Ureter (tissue), 1 donor: ENCODE measurements at places on chromosomes 11 and 22. TPM values are rescaled to one million over a fixed set of nuclear protein-coding genes. Genes with fewer than 3 reads are reported as not detected.

DNA sequence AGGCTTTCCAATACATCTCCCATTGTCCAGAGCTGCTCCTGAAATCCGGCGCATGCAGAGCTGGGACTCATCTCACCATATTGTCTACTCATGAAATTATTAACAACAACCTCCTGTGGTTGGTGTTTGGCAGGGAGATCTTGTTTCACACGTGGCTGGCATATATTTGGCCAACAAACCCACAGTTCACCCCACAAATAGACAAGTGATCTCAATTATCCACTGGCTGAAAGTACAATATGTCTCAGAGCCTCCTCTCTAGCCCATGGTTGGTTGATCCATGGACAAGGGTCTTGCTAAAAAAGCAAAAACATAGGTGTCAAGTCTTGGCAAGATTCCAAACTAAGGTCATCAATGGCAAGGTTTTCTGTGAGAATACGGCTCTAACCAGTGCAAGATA is 386.9 kb downstream of the ETS1 start:
- no peak for DNase-seq

- no peak for DNase-seq
Observed at GRCh38 chr11:105000797-105001196, 22.2 kb downstream of the CASP5 start.

DNA sequence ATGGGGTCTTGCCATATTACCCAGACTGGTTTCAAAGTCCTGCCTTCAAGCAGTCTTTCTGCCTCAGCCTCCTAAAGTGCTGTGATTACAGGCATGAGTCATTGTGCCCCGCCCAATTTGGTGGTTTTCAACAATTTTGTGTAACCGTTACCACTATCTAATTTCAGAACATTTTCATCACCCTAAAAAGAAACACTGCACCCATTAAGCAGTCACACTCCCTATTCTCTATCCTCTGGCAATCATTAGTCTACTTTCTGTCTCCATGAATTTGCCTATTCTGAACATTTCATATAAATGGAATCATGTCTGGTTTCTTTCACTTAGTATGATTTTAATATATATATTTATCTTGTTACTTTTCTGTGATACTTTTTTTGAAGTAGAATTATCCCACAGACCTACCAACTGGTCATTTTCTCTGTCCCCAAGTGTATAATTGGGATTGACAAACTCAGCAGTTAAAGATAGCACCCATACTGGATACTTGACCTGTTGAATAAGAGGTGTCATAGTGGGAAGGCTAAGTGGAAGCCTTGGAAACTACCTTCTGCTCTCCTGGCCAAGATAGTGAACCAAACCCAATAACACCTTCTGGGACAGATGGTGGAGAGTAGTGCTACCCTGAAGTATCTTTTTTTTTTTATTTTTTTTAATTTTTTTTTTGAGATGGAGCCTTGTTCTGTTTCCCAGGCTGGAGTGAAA is 64.8 kb downstream of the STIM1 start:
- DNase-seq = peak; percentile 54

DNA sequence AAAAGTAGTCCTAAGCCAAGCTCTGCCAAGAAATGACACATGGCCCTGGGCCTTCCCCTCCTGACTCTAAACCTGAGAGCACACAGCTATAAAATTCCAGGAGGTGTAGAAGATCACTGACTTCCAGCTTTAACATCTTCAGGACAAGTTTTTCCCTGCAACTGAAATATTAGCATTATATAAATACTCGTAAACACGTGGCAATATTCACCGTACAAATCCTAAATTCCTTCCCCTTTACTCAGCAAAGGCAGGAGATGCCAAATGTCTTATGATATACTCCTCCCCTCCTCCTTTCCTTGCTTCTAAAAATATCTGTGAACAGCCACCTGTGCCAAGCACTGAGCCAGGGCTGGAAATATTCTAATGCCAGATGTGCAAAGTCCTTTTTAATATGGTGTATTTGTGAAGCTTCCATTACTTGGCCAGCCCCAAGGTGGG is 194.0 kb downstream of the LARGE1 start:
- no peak for DNase-seq

DNA sequence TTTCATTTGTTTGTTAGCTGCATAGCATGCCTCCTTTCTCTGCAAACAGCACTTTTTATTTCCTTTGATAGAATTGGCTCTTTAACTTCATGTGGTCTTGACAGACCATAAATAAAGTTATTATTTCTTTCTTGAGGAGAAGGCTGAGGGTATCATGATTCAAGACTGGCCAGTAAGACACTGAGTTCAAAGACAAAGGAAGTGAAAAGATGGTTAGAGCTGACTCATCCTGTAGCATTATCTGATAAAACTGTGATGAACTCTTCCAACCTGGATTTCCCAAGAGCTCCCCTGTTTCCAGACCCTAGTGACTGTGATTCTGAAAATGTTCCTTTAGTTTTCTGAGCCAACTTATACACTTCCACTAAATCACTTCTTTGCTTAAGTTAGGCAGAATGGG is 179.3 kb upstream of the FAT3 start:
- DNase-seq = no peak

DNA sequence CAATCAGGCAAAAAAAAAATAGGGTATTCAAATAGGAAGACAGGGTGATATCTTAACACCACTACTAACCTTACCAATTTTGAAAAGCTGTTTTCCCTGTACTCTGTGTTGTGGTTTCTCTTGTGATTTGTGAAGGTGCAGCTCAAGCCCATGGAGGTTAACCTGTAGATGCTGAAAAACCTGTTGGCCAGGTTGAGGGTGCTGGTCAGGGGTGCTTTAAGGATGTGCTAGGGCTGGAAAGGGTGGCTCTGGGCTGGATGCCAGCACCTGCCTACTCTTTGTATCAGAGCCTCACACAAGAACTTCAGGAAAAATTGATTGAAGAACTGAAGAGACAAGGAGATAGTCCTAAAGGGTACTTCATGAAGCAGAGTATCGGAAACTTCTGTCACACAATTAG is 18.3 kb upstream of the OR5M8 start:
- DNase-seq = peak; percentile 77

- DNase-seq = no peak
Observed at GRCh38 chr11:108943853-108944252, 279.0 kb downstream of the DDX10 start.

DNA sequence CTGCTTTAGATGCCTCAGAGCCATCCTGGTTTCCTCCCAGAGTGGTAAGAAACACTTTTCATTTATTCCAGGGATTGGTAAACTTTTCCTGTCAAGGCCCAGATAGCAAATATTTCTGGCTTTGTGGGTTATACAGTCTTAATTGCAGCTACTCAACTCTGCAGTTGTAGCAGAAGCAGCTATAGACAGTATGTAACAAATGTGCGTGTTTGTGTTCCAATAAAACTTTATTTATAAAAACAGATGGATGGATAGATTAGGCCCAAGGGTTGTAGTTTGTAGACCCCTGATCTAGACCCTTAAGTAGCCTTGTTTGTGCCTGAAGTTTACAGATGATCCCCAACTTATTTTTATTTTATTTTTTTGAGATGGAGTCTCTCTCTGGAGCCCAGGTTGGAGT is 17.9 kb downstream of the NNMT start:
- DNase-seq = no peak

- no peak for DNase-seq
Observed at GRCh38 chr11:105713696-105714095, 103.8 kb downstream of the GRIA4 start.

DNA sequence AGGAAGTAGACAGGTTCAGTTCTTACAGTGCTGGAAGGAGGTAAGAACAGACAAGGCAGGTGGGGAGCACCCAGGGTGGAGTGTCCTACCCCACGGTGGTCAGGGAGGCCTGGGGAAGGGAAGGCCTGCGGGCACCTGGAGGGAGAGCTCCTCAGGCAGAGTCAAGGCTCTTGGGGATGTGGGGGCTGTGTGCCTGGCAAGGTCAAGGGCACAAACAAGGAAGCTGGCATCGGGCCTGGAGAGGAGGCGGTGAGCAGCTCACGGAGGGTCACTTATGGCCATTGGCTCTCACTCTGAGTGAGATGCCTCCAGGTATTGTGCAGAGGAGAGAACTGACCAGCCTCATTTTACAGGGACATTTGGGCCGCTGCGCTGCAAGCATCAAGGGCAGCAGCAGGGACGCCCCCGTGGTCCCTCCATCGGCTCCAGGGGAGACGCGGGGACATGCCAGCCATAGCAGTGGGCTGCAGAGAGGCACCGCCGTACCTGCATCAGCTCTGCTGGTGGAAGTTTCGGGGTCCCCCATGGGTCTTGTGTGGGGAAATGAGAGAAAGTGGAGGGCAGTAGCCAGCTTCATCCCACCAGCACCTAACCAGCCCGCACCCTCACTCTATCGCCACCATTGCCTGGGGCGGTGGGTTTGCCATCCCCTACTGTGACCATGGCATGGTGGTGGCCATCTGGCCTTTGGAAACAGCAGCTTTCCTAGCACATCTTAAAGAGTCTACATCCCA is 37.5 kb upstream of the RTL6 start:
- no peak for DNase-seq

DNA sequence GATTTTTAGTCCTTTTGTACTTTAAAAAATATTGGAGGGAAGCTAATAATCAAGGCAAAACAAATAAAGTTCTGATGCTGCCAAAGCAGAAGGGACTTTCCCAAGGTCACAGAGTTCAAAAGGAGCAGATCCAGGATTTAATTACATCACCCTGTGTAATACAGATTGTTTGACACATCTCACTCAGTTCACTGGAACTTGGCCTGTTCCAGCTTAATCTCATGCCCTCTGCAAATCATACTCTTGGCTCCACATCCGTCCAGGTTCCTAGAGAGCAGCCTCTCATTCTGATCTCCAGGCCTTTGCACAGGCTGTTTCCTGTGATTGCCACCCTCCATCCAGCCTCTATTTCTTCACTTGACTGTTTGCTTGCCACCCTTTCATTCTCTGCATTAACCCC is 151.7 kb downstream of the SPON1 start:
- no peak for DNase-seq

DNA sequence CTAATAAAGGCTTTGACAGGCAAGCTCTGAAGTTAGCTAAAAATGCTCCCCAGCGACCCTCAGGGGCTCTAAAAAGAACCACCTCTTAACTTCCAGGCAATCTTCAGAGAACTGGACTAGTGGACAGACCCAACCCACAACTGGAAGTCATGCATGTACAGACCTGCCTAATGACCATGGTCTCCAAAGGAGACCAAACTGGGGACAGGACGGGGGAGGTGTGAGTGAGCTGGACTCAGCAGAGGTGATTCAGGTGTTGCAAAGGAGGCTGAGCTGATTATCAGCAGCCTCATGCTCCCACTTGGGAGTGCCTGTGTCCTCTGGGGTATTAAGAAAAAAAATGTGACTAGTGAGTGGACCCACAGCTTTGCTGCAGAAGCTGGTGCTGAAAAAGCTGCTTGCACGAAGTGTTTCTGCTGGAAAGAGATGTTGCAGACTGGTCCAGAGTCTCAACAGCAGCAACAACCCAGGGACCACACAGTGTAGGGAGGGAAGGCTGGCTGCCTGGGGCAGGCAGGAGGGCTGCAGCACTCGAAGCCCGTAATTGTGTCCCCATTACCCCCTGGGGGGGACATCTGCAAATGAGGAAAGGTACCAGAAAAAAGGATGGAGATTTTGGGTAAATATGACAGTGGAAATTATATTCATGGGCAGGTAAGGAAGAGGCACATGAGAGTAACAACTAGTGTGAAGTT is 35.3 kb downstream of the PITPNB start:
- DNase-seq = no peak

DNA sequence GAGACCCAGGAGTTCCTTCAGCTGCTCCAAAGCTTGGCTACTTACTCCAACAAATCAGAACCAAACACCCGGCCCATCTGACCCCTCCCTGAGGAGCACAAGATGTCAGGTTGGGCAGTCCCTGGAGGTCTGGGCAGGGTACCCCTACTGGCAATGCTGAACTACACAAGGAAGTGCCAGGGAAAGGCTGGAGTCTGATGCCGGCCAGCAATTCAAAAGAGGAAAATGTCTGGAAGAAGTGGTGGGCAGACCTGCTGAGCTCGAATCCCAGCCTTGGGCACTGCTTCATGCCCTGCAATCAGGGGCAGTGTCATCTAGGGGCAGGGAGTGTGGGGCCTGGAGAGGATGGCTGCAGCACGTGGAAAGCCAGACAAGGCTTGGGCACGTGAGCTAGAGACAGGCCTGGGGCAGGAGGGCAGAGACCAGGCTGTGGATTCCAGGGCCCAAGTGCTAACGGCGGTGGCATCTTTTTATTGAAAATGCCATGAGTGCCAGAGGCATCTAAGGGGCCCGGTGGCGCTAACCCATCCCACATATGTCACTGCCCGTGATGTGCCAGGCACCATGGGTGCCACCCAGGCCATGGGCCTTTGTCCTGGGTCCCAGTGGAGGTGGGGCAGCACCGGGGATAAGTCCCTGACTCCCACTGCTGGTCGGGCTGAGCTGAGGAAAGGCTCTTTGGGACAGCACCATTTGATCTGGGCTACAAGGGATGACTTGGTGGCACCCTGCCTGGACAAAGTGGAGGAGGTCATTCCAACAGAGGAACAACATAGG is 97.9 kb upstream of the PITPNB start:
- no peak for DNase-seq

DNA sequence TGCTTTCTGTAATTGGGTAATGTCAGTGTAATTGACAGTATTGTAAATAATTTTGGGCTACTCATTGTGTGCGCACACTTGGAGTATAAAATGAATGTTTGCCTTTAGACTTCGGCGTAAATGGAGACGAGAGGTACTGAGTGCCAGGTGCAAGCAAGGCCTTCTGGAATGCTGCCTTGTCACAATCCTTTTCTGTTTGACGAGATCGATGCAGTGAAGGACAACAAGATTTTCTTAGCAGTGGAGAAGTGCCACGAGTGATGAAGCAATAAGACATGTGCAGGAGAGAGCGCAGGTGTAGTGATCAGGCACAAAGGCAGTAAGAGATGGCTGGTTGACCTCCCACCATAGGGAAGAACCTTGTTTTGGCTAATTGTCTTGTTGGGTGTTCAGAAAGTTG is 67.5 kb downstream of the DDX10 start:
- DNase-seq = no peak

- no peak for DNase-seq
Observed at GRCh38 chr22:45678961-45679912, 7.6 kb downstream of the ATXN10 start.

DNA sequence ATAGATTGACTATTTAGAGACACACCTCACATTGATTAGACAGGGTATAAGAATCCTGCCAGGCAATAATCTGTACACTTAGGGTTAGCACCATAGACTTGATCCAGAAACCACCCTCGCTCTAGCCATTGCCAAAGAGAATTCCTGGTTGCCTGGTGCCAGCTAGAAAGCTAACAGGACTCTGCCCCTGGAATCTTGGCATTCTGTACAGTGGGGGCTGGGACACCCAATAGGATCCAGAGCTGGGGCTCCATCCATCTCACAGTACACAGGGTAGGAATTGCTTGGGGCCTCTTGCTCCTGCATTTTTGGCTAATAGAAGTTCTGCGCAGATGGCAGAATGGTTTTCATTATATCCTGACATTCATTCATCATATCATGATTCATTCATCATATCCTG is 3.0 kb upstream of the APLNR start:
- DNase-seq = no peak

Gene BARX2
- total RNA-seq = 0.55 TPM

Gene VSTM5
- total RNA-seq = 1.4 TPM

Gene KRTAP5-9
- 10.3 TPM for total RNA-seq

Gene CARD10
- total RNA-seq = 14.9 TPM

Gene GLYATL2
- total RNA-seq = not detected

Gene PDXP
- total RNA-seq = 5.2 TPM

Gene CALCA
- not detected for total RNA-seq

Gene GRM5
- not detected for total RNA-seq

Gene SNX32
- 2.6 TPM for total RNA-seq

Gene SLCO2B1
- total RNA-seq = 48.4 TPM
